HEK293T (cell line): ENCODE measurements at places on chromosomes 5 and 9.

- DNase-seq, result peak; percentile 16
These were observed 123.1 kb downstream of the ADCY2 start for GRCh38 chr5:7518947-7519560.

DNA sequence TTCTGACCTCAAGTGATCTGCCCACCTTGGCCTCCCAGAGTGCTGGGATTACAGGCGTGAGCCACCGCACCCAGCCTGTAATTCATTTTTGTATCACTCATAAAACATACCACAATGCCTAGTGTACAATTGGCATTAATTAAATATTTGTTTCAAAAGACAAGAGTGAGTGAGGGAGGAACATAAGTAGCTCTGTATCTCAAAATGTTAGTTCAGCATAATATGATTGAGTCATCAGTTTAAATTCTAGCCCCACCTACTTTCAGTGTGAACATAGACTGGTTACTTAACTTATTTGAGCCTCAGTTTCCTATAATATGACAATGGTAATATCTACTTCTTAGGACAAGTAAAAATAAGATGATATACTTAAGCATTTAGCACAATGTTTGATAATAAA is 26.9 kb downstream of the INVS start:
- DNase-seq, result no peak

DNA sequence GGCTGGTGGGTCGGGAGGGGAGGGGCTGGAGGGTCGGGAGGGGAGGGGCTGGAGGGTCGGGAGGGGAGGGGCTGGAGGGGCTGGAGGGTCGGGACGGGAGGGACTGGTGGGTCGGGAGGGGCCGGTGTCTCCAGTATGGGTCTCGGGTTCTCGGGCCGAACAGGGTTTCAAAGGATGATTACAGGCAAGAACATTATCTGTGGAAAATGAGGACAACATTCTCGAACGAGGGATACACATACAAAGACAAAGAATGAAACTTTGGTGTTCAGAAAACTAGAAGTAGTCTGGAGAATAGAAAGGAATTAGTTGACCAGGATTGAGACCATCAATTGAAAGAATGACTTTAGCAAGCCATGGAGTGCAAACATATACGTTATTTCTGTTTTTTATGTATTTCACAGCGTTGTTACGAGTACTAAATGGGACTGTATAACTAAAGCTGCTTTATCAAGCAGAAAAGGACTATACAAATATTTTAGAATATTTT is 360 bp upstream of the ZCCHC10 start:
- DNase-seq, result no peak

DNA sequence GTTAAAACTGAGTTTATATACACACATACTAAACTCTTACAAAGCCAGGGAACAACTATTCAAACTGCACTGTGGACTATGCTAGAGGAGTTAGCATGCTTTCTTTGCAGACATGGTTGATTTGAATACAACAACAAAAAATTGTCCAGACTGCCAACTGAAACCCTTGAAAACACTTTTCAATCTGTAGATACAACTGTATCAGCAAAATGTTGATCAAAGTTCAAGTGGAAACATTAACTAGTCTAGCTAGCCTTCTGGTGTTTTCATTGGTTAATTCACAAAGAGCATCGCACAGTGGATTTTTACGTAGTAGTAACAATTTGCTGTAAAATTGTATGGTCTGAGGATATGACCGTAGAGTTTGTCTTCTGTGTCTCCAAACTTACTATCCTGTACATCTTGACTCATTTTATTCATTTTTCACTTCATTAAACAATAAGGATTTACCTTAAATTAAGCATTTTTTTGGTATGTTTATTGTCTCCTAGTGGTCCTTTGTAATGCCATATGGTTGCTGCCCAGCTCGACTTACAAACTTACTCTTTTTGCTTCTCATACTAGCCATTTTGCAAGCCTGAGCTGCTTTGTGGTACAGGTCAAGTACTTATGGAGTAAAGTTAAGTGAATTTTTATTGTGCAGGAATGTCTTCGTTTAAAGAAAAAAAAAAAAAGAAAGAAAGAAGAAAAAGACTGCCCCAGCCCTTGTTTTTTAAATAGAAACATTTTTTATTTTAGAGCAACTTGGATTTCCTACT is 123.4 kb downstream of the ZCCHC7 start:
- DNase-seq, result no peak

DNA sequence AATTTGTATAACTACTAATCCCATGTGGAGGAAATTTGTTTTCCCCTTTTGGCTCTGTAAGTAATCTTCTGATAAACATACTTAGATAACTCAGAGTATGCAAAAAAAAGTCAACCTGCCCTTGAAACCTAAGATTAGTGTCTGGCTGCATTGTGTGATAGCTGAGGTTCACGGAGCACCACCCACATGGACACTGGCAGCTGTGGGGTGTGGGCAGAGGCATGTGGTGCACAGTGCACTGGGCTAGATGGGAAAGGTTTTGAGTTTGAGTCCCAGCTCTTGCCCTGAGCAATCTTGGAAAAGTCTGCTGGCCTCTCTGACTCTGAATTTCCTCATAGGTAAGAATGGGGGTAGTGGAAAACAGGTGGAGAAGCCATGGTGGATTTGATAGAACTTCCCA is 75.1 kb downstream of the PLCXD3 start:
- no peak for DNase-seq

GRCh38 chr9:93812410-93812668 is 142.8 kb downstream of the BARX1 start:
- no peak for DNase-seq

GRCh38 chr5:143445776-143446175 is 42.3 kb upstream of the NR3C1 start:
- no peak for DNase-seq

DNA sequence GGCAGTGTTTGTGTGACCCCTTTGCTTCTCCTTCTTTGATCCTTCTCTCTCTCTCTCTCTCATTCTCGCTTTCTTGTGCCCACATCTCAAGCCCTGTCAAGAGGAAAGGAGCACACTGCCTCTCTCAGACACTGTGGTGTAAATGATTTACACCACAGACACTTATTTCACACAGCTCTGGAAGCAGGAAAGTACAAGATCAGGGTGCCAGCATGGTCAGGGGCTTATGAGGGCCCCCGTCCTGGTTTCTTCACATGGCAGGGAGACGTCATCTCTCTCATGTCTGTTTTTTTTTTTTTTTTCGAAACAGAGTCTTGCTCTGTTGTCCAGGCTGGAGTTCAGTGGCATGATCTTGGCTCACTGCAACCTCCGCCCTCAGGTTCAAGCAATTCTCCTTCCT is 6.4 kb downstream of the FABP6 start:
- DNase-seq, result no peak

DNA sequence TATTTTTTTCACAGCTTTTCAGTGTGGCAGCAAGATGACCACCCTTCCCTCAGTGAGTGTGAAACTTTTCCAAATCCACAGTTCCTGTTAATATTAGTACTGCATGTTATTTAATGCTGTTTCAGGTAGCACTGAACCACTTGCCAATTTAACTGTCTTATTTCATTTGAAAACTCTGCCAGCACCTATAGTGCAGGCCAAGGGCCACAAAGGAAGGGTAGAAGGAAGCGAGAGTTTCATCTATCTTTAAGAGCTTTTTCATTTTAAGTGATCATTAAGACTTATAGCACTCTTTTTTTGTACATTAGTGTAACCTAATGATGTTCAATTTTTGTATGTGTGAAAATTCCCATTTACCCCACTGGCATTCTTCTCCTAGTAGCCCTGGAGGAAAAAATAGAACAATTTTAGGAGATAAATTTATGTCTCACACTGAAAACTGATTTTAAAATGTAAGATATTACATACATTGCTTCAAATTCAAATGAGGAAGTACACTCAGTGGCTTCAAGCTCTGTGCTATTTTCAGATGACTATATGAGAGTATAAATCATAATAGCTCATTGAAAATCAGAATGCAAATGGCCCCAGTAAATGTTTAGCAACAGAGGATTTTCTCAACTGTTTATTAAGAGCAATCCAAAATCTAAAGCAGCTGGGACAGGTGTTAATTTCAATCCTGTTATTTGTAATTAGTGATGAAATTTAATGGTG is 820.5 kb downstream of the PTPRD start:
- DNase-seq, result no peak

DNA sequence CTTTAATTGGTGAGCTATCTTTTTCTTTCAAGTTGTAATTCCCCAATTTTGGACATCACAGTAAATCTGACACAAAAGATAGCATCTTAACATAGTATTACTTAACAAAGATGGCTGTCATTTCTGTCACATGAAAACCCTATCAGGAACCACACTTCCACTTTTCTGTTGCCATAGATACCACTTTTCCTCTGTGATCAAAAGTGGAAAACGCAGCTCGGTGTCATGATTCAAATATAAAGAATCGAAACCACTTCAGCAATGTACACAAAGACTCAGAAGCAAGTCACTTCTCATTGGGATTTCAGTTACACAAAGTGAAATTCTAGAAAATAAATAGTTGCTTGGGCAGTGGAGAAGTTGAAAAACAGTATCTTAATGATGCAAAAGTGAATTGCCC is 524.9 kb upstream of the ITGA1 start:
- no peak for DNase-seq

GRCh38 chr9:131503626-131504465 is 1.1 kb downstream of the POMT1 start:
- DNase-seq, result peak; percentile 38

- DNase-seq, result no peak
These were observed 66.4 kb downstream of the DAPK1 start for GRCh38 chr9:87564111-87564510.

GRCh38 chr9:90322296-90322695 is 320.3 kb downstream of the DIRAS2 start:
- no peak for DNase-seq

DNA sequence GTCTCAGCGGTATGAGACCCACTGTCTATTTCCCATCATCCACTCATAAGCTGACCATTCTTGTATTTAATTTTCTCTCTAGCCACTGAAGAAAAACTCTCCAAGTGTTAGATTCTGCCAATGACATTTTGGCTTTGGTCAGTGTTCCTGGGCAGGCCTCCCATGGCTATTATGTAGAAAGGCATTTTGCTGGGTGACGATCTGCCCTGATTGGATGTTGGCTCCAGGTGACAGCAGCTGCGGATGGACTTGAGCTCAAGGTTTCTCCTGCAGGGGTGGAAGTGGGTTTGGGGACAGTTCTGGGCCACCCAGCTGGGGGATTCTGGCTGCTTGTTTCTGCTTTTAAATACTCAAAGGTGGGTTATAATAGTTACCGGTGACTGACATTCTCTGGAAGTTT is 31.6 kb downstream of the ACSL6 start:
- no peak for DNase-seq

DNA sequence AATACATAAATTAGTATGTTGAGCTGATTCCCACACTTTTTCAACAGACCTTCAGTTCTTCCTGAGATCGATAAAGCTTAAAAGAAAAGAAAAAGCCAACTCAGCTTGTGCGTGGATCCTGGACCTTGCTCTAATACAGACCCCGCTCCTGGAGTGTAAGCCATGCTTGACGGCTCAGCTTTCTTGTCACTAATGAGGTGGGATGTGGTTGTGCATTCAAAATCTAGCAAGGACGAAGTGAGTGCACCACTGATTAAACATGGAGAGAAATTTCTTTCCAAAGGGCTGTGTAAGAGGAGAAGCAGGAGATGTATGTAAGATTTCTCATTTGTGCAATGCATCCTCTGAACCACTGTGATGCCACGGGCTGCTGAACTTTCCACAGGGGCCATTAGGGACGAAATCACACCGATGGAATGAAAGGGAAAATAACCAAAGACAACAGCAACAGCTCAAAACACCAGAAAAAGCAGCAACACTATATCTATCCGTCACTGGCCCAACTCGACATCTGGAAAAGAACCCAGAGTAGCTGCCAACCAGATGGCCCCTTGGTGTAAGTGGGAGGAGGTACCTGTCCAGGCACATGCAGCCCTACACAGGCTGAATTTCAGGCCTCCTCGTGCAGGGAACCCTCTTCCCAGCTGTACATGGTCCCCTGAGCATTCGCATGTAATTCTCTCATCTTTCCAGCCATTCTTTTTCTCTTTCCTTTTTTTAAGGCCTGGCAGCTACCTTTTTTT is 178.9 kb downstream of the SREK1 start:
- no peak for DNase-seq

DNA sequence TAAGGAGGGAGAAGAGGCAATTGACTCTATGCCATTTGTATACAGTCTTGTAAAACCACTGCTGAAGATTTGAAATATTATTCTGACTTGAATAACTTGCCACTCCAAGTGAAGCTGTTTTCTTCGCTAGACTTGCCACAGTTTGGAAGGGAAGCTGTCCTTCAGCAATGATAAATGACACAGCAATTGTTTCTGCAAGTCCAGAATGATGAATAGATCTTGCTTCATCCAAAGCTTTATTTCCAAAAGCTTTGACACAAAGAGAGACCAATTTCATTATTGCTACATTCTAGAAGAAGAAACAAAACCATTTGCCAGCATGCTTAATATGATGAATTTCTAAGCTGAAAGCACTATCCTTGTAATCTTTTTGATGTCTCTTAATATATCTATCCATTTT is 73.7 kb downstream of the ZNF366 start:
- DNase-seq, result no peak

GRCh38 chr5:148179234-148179824 is 11.0 kb downstream of the SPINK14 start:
- DNase-seq, result peak; percentile 11

- DNase-seq, result no peak
These were observed 450.4 kb upstream of the NMUR2 start for GRCh38 chr5:152855441-152855840.

- no peak for DNase-seq
These were observed 371.4 kb downstream of the SEMA5A start for GRCh38 chr5:9174446-9174845.

- no peak for DNase-seq
These were observed 41.3 kb upstream of the ORM1 start for GRCh38 chr9:114281473-114282103.

DNA sequence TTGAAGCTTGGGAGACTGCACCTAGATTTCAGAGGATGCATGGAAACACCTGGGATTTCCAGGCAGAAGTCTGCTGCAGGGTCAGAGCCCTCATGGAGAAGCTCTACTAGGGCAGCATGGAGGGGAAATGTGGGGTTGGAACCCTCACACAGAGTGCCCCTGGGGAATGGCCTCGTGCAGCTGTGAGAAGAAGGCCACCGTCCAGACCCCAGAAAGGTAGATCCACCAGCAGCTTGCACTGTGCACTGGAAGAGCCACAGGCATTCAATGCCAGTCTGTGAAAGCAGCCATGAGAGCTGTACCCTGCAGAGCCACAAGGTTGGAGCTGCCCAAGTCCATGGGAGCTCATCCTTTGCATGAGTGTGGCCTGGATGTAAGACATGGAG is 285.3 kb upstream of the FAM174A start:
- DNase-seq, result no peak

DNA sequence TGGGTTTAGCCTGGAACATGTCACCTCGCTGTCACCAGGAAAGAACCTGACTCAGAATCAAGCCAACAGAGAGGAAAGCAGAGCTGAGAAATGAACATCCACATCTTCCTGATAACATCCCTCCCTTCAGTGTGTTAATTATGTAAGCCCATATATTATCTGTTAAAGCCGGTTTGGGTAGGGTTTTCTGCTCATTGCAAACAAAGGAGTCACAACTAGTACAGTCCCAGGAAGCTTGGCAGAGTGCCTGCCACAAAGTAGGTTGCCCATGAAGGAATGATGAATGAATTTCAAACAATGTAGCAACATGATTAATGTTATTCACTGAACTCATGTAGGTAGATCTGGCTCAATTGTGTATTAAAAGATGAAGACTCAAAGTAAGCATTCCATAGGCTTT is 10.4 kb upstream of the PPARGC1B start:
- DNase-seq, result no peak

GRCh38 chr9:134442486-134443173 is 116.4 kb downstream of the RXRA start:
- no peak for DNase-seq
